CD4-positive, alpha-beta T cell treated with Interleukin-17A for 1 hour (primary cell): ENCODE measurements at places on chromosomes 7 and 10.

GRCh38 chr7:81285142-81285871 lies 366.5 kb upstream of the SEMA3C start:
- DNase-seq: no peak

- no peak for DNase-seq
Observed at GRCh38 chr10:118330295-118331076, 11.6 kb downstream of the FAM204A start.

- DNase-seq: no peak
Observed at GRCh38 chr7:40749877-40750276, 615.1 kb downstream of the SUGCT start.

DNA sequence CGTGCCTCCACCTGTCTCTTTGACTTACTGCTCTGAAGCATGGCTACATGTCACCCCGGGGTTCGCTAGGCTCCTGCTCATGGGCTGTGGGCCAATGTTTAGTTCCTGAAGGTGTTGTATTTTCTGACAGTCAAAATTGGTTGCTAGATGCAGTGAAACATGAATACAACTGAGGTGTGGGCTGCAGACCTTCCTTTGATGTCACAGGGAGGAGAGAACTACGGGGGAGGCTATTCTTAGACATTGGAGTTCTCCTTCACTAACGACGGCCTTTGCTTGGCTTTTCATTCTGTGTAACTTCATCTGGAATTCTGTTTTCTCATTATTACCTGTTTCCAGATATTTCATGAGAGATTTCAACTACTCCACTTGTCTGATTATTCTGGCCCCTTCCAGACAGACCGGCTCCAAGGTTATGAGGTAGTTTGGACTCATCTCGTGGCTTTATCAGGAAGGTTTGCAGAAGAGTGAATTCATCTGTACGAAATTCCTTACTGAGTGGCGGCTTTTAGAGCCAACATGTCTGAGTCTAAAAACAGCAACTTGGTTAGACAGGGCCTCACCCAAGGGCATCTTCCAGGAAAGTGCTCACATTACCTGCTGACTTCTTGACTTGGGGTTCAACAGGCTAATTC lies 774.7 kb downstream of the SUGCT start:
- no peak for DNase-seq

DNA sequence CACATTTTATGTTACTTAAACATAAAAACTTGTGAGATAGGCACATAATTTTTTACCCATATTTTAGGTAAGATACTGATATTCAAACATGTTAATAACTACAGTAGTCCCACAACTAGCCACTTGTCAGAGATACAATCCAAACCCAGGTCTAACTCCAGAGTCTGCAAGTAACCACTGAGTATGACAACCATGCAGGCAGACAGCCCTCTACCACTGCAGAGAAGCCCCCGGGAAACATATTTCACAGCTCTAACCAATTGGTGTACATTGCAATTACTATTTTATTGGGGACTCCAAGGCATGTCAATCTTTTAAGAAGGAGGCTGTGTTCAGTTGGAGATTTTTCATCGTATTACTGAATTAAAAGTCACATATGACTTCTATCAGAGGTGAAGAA lies 107.2 kb upstream of the FAM133B start:
- no peak for DNase-seq
